Stimulated activated CD4-positive, alpha-beta T cell treated with anti-CD3 and anti-CD28 coated beads, Interleukin-1b, Interleukin-23, amount 100 ng/mL, for 4 hours (primary cell): ENCODE measurements at places on chromosomes 1 and 21.

DNA sequence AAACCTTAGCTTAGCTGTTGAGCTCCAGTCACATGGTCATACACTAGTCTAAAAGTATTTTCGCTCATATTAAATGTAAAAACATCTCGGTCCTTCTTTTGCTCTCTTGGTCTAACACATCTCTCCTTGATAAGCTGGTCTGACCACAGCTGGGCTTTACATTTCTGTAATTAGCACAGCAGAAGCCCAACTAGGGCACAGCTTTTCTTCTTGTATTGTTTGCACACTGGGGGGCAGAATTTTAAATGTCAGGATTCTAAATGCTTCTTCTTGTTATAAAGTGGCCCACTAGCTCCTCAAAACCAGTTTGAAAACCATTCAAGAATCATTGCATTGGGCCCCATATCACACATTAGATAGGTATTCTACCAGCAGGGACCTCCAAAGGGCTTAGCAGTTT lies 289.1 kb upstream of the PKN2 start:
- no peak for DNase-seq

DNA sequence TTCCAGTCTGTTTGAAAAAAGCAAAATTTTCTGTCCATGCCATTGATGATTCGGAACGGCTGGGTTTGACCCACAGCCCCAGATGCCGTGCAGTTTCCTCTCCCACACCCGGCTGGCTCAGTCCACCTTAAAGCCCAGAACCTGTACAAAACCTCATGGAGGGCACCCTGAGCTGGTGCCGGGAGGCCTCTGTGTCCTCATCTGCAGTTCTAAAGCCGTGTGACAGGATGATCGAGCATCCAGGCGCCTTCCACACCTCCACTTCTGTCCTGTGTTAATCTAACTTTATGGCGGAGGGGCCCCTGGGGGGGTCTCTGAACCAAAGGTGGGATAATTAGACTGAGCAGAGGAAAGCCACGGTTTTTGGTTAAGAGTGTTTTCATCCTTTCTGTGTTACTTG lies 49.6 kb downstream of the SLC37A1 start:
- no peak for DNase-seq

DNA sequence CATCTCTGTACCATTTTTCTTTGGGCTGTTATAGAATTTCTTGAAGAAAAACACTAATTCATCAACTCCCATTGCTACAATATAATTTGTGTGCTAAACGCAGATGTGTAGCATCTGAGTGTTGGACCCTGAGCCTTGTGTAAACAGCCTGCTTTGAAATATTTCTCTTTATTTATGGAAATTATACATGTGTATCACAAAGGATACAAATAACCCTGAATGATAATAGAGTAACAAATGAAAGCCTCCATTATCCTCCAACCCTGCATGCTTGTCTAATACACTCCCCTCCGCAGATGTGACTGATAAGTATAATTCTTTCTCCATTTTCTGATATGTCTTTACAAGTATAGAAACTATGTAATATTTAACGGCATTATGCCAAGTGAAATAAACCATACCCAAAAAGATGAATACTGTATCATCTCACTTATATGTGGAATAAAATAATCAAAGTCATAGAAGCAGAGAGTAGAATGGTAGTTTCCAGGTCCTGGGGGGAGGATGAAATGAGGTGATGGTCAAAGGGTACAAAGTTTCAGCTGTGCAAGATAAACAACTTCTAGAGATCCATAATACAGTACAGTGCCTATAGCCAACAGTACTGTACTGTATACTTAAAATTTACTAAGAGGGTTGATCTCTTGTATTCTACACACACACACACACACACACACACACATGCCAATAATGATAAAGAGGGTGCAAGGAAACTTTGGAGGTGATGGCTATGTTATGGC lies 2.8 kb upstream of the ADAM30 start:
- no peak for DNase-seq

DNA sequence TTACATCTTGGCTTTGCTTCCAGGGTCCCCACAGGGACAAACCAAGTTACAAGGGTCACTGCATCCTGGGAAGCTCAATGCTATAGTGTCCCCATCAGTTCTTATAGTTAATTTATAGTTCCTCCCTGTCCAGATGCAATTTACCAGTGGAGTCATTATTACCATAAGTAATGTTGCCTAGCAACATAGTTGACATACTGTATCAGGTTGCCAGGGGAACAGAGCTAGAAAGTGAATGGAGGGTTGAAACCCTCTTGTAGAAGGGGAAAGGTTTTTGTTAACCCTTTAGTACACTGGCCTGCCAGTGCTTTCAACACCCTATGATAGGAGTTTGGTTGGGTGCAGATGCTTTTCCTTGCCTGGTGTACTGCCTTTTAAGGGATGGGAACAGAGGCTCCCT lies 34.3 kb upstream of the TTC4 start:
- DNase-seq = no peak
